ENCODE measurements at places on chromosomes 3 and 15.

DNA sequence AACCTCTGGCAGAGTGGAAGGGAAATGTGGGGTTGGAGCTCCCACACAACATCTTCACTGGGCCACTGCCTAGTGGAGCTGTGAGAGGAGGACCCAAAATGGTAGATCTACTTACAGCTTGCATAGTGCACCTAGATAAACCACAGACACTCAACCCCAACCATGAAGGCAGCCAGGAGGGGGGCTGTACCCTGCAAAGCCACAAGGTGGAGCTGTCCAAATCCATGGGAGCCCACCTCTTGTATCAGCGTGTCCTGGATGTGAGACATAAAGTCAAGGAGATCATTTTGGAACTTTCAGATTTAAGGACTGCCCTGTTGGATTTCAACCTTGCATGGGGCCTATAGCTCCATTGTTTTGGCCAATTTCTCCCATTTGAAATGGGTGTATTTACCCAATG lies 20.9 kb downstream of the TP63 start:
- DNase-seq: no peak

DNA sequence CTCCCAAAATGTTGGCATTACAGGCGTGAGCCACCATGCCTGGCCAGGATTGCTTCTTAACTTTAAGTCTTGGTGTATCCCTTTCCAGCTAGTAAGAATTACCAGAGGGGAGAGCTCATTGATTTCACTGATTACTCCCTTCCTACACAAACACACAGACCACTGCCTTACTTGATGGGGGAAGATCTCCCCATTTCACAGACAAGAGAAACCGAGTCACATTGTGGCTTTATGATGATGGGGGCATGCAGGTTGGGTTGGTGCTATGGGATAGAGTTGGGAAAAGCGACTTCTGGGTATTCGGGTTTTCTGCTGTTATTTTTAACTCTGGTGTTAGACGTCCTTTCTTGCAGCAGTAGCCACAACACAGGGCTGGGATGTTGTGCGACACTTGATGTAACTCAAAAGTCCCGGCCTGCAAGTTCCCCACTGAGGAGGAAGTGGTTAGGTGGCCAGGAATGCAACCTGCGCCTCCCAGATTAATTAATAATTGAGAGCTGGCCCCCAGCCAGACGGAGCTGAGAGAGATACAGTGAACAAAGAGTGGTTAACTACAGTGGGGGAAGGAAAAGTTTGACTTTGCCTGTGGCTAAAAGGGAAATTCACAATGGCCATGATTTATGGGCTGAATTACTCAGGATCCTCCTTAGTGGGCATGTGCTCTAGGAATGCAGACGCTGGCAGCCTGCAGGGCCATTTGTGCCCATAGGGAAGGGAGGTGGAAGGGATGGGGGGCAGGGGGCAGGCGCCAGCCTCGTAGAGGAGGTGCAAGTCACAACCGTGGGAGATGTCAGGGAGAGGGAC lies 63.6 kb downstream of the SMAD6 start:
- no peak for DNase-seq

DNA sequence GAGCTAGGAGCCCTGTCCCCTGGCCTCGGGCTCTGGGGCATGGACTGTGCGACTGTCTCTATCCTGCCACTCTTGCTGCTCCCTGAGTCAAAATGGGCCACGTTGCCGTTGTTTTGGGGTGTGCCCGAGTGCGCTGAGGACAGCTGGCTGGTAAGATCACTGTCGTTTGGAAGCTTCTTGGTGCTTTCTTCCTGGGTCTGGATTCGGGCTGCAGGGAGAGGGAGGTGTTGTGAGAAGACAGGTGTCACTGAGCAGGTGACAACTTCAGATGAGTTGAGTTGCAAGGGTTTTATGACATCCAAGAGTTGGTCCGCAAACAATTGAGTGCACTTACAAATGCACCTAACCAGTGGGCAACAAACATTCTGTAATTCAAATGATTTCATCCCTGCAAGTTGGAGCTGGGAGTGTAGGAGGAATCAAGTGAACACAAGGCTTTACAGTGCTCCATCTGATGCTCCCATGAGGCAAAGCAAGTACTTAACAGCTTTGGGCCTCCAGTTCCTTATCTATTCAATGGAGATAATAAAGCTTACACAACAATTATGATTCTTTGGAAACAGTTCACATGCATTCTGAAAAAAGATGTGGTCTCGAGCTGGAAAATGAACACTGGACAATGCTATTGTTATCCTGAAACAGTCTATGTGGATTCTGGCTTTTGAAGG lies 11.0 kb upstream of the STARD5 start:
- DNase-seq: no peak

GRCh38 chr3:38479431-38480092 lies 16.6 kb upstream of the EXOG start:
- DNase-seq: peak; percentile 60

- no peak for DNase-seq
These were observed 85.6 kb downstream of the MYLK start for GRCh38 chr3:123798550-123798949.

- no peak for DNase-seq
These were observed 350.3 kb upstream of the DPPA4 start for GRCh38 chr3:109687626-109688025.

DNA sequence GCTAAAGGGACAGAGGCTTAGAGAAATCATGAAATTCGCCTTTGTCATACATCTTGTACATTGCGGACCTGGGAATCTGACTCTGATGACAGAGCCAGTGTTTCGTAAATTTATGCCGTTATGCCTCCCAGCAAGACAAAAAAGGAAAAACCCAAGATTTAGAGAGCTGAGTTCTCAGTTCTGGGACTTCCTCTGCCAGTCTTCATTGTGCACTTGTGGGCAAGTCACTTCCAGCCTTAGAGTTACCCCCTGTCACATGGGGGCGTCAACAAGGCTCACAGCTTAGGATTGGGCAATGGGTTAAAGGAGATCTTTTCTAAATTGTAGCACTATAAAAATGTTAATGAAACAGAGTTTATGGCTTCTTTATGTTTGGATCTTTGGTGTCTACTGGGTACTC lies 41.9 kb upstream of the MITF start:
- DNase-seq: no peak

GRCh38 chr3:108239082-108239481 lies 16.9 kb upstream of the IFT57 start:
- DNase-seq: no peak

DNA sequence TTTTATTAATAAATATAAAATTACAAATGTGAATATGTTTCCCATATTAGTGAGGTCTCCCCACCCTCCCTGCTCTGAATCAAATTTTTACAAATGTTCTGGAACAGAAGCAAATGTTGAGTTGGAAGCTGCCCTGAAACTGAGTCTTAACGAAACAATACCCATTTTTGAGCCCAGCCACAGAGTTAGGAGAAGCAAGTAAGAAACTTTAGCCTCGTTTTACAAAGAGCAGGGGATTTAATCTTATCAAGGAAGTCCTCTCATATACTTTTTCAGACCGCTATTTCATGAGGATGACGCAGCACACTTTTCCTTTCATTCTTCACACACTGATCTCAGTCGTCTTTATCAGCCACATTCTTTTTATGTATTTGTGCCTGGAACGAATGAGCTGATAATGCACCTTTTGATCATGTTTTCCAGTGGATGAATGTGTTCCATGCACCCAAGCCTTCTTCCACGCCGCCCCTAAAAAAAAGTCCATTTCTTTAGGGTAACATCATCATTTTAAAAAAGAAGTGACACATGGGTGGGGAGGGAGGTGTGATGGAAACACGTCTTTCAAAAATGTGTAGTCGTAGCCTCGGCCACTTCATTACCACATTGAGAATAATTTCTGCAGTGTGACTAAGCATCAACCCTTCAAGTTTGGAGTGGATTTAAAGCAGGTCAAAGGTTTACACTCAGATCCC lies 48.1 kb downstream of the SETMAR start:
- no peak for DNase-seq

GRCh38 chr3:171345107-171345843 lies 114.9 kb downstream of the TNIK start:
- DNase-seq: peak; percentile 33

DNA sequence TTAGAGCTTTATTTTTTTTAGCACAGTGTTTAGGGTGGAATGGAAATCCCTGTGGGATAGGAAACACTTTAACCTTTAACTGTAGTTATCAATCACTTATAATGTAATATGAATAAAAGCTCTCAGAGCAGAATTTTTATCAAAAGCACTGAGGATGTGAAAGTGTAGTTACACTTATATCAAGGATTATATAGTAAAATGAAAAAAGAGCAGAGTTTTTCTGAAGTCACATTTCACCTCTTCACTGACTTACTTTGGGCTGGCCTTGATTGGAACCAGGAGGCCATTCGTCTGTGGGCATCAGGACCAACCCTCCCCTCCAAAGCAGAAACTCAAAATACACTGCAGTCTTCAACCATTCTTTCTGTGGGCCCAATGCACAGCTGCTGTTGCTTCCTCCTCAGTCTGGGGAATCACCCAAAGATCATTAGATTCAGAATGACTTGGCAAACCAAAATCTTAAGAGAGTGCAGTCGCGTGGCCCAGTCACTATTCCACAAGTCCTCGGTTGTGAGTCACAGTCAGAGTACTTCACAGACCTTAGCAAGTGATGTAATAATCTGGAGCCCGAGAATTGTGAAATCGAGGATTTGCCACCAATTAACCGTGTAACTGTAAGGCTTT lies 132.6 kb upstream of the COL8A1 start:
- DNase-seq: no peak

- DNase-seq: no peak
These were observed 2.1 kb upstream of the CHL1 start for GRCh38 chr3:194421-194820.

DNA sequence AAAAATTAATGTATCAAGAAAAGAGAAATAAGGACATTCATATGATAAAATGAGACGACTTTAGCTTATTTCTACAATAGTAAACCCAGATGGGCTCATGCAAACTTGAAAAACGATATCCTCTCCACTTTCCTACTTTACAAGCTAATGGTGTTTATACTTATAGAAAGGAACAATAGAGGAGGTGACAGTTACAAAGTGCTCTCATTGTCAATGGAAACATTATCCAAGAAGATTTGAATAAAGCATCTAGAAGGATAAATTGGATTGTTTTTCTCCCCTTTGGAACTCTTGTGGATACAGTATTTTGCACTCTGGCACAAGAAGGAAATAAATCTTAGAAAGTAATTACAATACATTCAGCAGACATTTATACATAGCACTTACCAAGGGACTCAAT lies 20.2 kb upstream of the CCDC66 start:
- no peak for DNase-seq

DNA sequence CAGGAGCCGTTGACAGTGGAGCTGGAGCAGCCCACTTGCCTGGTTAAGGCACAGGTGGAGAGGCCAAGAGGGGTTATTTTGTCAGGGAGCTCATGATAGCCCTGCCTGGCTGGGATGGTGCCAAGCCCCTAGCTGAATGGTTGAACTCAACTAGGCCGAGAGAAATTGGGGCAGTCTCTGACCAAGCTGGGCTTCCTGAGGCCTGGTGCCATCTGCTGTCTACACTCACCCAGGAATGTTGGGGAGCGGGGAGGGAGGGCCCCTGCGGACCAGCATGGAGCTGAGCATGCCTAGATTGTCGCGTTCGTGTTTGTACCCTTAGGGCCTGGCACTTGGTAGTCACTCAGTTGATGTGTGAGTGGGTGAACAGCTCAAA lies 1.2 kb downstream of the BRPF1 start:
- no peak for DNase-seq

DNA sequence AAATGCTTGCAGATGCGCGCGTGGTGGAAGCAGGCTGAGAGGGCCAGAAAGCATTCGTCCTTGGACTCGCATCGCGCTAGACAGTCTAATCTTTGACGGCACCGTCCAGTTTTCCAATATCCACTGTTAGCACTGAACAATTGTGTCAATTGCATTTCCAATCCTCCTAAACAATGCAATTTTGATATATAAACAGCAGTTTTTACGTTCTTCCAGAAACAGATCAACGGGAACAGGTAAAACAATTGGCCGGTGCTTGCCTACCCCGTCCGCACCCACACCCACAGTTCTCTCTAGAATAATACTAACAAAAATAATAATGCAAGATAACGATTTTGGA lies 17.2 kb downstream of the CPN2 start:
- DNase-seq: no peak

DNA sequence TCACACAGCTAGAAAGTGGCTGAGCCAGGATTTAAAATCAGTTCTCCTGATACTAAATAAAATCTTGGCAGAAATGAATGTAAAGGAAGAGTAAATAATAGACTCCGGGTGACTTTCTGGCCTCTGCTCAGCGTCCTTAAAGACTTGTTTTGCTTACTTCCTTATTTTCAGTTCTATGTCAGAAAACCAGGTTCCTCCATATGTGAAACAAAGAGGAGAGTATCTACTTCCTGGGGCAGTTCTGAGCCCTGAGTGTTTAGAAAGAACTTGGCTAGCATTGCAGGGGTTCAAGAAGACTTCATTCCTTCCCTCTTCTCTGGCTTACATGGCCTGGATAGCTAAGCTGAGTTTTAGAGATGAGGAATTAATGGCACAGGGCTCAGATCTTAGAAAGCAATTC lies 222.8 kb upstream of the TLE3 start:
- DNase-seq: peak; percentile 19

- DNase-seq: no peak
These were observed 23.2 kb downstream of the PLA2G4B start for GRCh38 chr15:41861736-41862356.

GRCh38 chr15:57525581-57525980 lies 66.1 kb upstream of the MYZAP start:
- no peak for DNase-seq

- no peak for DNase-seq
These were observed 119.3 kb upstream of the SLC24A5 start for GRCh38 chr15:48001393-48002039.

GRCh38 chr15:35736150-35736549 lies 190.2 kb upstream of the DPH6 start:
- DNase-seq: no peak

DNA sequence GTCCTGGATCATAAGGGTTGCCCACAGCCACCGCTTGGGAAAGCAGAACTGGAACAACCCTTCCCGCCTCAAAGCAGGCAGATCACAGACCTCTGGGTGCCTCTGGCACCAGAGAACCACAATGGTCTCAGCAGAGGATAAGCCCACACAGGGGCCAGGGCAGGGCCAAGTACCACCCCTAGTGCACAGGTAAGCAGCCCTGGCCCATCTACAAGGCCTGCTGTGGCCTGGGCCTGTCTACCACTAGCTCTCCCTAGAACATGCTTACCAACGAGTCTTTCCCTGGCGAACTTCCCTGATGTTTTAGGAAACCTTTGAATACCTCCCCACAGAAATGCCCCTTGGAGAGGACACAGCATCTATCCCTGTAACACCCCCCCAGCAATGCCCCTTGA lies 28.3 kb downstream of the TNK2 start:
- DNase-seq: no peak
